ENCODE measurements at places on chromosomes 7 and 10.

DNA sequence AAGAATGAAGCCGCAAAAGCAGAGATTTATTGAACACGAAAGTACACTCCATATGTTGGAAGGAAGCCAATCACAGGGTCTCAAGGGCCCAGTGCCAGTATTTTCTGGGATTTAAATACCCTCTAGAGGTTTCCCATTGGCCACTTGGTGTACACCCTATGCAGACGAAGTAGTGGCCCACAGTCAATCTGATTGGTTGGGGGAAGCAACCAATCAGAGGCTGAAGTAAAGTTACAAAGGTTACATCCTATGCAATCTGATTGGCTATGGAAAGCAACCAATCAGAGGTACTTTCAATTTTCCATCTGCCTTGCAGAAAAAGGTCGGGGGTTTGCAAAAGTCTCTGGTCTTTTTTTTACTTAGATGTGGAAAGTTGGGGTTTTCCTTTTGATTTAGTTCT, 481.3 kb upstream of the NRP1 start:
- H3K4me3 ChIP-seq, result no peak overlapping the region
- no peaks in the 10 kb centered on the region for H3K36me3 ChIP-seq
- no peaks in the 10 kb centered on the region for H3K4me1 ChIP-seq

DNA sequence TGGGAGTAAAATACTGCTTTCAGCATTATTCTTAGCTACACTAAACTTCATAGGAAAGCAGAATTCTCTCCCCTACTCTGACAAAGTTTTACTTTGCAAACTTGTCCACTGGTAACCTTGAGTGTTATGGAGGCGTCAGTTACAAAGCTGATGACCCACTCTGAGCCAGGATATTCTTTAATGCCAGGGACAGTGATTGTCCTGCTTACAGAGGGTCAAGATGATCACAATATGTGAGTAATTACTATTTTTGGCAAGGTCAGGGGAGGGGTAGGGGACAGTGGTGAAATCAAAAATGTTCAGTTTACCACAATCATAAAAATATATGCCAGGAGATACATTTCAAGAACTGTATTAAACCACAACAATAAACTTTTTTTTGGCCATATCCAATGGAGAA, 520.6 kb downstream of the SUGCT start:
- DNase-seq, result no peak
- no peaks in the 10 kb centered on the region for H3K4me1 ChIP-seq
- no peaks in the 10 kb centered on the region for H3K27me3 ChIP-seq
- H3K27ac ChIP-seq, result no peak overlapping the region
- H3K36me3 ChIP-seq, result no peaks in the 10 kb centered on the region

DNA sequence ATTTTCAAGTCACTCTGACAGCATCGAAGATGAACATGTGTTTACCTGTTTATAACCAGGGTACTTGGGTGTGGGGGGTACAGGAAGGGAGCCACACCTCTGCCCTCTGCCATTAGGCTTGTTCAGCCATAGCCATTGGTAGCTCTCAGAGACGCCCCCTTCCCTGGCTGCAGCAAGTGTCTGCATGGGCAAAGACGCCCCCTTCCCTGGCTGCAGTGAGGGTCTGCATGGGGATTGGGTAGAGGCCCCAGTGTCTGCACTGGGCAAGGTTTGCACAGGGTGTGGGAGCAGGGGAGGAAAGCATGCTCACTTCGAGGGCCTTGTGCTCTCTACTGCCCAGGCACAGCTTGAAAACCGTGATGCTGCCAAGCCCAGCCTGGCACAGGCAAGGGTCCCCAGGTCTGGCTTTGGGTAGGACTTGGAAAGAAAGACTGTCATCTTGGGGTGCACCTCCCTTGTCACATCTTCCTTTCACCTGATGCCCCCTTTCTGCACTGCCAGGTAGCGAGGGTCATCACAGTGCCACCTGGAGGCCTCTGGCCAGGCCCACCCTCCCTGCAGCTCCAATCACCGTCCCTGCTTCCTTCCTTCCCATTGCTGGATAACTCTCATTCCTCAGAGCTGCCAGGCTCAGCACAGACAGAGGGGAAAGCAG, 3.7 kb downstream of the TMEM225B start:
- no peaks in the 10 kb centered on the region for H3K36me3 ChIP-seq
- H3K4me3 ChIP-seq, result no peak overlapping the region
- no peaks in the 10 kb centered on the region for H3K27me3 ChIP-seq
- H3K27ac ChIP-seq, result no peak overlapping the region
- DNase-seq, result no peak

DNA sequence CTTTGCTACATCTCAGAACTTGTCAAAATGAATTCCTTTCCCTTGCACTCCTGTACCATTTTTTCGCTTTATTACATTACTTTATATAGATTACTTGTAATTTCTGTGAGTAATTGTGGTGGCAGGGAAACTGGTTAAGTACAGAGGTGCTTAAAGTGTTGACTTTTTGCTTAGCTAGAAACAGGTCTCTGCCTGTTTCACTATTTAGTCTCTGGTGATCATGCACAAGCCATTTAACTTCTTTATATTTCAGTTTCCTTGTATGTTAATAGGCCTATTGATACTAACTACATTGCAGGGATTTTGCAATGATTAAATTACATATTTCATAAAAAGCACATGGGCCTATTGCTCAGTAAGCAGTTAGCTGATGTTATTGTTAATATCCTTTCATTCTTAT, 233.8 kb downstream of the PRKG1 start:
- H3K4me1 ChIP-seq, result peaks cover 7% of the 10 kb centered on the region
- no peak overlapping the region for H3K27ac ChIP-seq
- H3K36me3 ChIP-seq, result no peaks in the 10 kb centered on the region

- H3K36me3 ChIP-seq, result no peaks in the 10 kb centered on the region
- peak; percentile 86 for DNase-seq
- peaks cover 35% of the 10 kb centered on the region for H3K4me1 ChIP-seq
- H3K4me3 ChIP-seq, result peak overlapping the region; percentile 47
- peak overlapping the region; percentile 81 for H3K27ac ChIP-seq
- H3K27me3 ChIP-seq, result no peaks in the 10 kb centered on the region
Observed at GRCh38 chr10:61897671-61898434, 3.6 kb upstream of the ARID5B start.

GRCh38 chr7:139838876-139839275, 9.8 kb downstream of the TBXAS1 start:
- no peak for DNase-seq
- H3K36me3 ChIP-seq, result no peaks in the 10 kb centered on the region
- no peaks in the 10 kb centered on the region for H3K4me1 ChIP-seq
- H3K27me3 ChIP-seq, result no peaks in the 10 kb centered on the region
- H3K4me3 ChIP-seq, result no peak overlapping the region
- H3K27ac ChIP-seq, result no peak overlapping the region

DNA sequence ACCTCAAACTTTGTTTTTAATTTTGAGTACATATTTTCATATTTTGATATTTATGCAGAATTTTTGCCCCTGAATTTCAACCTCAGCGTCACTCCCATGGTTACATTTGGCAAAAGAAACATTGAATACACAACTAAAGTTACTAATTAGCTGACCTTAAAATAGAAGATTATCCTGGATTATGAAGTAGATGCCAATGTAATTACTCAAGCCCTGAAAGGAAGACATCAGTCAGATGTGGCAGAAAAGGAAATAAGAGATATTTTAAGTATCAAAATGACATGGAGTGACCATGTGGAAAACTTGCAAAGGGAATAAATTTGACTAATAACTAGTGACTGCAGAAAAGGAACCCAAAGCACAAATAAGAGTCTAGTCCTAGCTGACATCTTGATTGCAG, 701.3 kb upstream of the KCND2 start:
- no peak overlapping the region for H3K4me3 ChIP-seq
- H3K4me1 ChIP-seq, result no peaks in the 10 kb centered on the region
- no peaks in the 10 kb centered on the region for H3K27me3 ChIP-seq
- no peaks in the 10 kb centered on the region for H3K36me3 ChIP-seq
- DNase-seq, result no peak
- no peak overlapping the region for H3K27ac ChIP-seq

DNA sequence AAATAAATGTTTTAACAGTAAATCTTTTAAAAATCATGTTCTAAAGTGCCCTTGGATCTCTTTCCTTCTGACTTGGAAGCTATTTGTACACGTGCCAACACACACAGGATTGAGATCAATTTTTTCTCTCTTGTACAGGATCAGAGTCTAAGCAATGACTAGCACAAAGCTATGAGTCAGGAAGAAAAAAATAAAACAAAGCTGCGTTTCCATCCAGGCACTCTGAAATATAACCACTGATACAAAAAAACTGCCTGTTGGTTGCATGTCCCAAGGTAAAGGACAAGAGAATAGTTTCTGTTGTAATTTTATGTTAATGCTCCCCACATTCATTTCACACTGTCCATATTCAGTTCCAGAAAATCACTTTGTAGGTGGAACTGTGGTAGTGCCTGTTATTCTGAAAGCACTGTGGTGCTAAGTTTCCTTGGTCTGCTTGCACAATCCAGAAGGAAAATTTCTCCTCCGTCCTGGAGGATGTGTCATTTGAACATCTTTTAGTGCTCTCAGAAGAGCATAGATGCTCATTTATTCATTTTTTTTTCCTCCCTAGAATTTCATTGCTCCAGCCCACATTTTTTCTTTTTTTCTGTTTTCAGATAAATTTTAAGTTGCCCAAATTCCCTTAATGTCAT, 113.4 kb downstream of the PLXDC2 start:
- peak; percentile 26 for DNase-seq
- H3K36me3 ChIP-seq, result no peaks in the 10 kb centered on the region
- no peaks in the 10 kb centered on the region for H3K4me1 ChIP-seq

DNA sequence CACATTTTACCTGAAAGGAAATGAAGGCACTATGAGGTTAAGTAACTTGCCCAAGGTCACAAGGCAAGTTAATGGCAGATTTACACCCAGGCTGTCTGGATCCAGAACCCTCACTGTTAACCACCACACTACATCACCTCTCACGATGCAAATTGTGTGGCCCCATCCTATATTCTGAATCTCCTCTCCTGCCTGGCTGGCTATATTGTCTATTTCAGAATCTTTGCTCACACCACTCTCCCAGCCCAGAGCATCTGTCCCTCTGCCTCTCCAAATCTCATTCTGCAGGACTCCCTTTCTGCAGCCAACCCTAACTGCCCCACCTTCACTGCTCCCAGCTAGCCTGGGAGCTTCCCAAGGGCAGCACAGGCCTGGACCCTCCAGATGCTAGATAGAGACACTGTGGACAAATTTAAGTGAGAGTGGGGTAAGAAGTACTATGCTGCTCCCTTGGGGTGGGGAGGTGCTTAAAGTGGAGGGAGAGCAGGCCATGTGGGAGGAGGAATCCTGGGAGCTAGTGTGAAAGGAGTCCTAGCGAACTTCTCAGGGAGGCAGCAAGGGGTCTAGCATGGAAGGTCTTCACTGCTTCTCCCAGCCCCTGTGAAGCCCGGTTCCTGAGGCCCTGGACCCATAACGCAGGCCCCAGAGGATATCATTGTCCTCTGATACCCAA, 786 bp downstream of the CUEDC2 start:
- H3K36me3 ChIP-seq, result peaks cover 6% of the 10 kb centered on the region
- DNase-seq, result no peak
- peak overlapping the region; percentile 55 for H3K27ac ChIP-seq
- peak overlapping the region; percentile 90 for H3K4me3 ChIP-seq

GRCh38 chr10:3248526-3249306, 76.1 kb upstream of the PITRM1 start:
- no peaks in the 10 kb centered on the region for H3K36me3 ChIP-seq
- no peak for DNase-seq
- no peaks in the 10 kb centered on the region for H3K4me1 ChIP-seq
- no peak overlapping the region for H3K4me3 ChIP-seq
- H3K27me3 ChIP-seq, result peaks cover 7% of the 10 kb centered on the region

GRCh38 chr10:34080485-34081346, 734.4 kb downstream of the PARD3 start:
- H3K36me3 ChIP-seq, result no peaks in the 10 kb centered on the region
- H3K4me3 ChIP-seq, result no peak overlapping the region
- H3K27ac ChIP-seq, result no peak overlapping the region
- H3K4me1 ChIP-seq, result no peaks in the 10 kb centered on the region
- DNase-seq, result no peak
- no peaks in the 10 kb centered on the region for H3K27me3 ChIP-seq

DNA sequence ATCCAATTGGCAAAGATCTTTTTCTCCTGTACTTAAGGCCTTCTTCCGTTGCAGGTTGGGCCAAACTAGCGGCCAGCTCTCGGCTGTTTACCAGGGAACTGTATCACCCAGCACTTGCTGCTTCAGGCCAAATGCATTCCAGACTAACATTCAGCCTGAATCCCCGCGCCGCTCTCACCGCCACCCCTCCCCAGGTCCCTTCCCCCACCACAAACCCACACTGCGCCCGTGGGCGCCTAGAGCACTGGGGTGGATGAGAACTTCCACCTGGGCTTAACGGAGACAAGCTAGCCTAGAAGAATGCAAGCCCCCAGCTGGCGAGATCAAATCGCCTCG, 676 bp downstream of the TCAF1 start:
- H3K4me1 ChIP-seq, result peaks cover 40% of the 10 kb centered on the region
- H3K4me3 ChIP-seq, result peak overlapping the region; percentile 79
- H3K27me3 ChIP-seq, result no peaks in the 10 kb centered on the region
- no peak for DNase-seq
- peak overlapping the region; percentile 97 for H3K27ac ChIP-seq

DNA sequence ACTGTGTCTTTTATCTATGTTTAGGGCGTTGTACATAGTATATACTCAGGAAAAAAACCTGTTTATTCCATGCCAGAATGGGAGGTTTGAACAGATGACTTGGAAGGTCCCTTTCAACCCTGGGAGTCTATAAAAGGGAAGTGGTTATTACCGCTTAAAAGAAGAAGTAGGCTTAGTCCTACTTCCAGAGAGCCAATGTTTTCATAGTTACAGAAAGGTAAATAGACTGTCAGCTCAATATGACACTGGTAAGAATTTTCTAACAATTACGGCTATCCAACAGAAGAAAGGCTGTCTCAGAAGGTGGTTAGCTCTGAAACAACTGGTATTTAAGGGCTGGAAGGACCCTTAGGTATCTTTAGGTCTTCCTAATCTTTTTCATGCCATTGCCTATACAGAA, 1.1 kb upstream of the TFAM start:
- peak overlapping the region; percentile 91 for H3K27ac ChIP-seq
- no peaks in the 10 kb centered on the region for H3K27me3 ChIP-seq
- peaks cover 15% of the 10 kb centered on the region for H3K36me3 ChIP-seq
- peaks cover 4% of the 10 kb centered on the region for H3K4me1 ChIP-seq

GRCh38 chr7:30840141-30841024, 69.2 kb downstream of the MINDY4 start:
- no peak overlapping the region for H3K4me3 ChIP-seq
- H3K27me3 ChIP-seq, result no peaks in the 10 kb centered on the region
- no peaks in the 10 kb centered on the region for H3K4me1 ChIP-seq

DNA sequence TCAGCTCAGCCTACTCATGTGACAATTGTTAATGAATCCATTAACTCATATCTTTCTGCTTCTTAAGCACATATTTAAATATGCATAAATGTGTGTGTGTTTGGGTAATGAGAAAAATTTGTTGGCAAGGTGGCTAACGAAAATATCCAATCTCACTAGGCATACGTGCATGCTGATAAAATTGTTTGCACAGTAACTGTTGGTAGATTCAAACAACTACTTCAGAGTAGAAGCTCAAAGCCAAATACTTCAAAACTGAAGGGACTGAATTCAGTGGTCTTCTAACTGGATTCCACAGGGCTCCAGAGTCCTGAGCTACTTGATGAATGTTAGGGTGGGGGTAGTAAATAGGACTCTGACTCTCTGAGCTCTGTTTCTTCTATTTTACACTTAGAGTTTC, 757.0 kb downstream of the GRM8 start:
- H3K4me1 ChIP-seq, result no peaks in the 10 kb centered on the region
- H3K4me3 ChIP-seq, result no peak overlapping the region
- H3K27me3 ChIP-seq, result no peaks in the 10 kb centered on the region
- H3K36me3 ChIP-seq, result no peaks in the 10 kb centered on the region

Measured in large intestine (tissue), 12 donors.